ENCODE measurements at places on chromosomes 7 and 10.

DNA sequence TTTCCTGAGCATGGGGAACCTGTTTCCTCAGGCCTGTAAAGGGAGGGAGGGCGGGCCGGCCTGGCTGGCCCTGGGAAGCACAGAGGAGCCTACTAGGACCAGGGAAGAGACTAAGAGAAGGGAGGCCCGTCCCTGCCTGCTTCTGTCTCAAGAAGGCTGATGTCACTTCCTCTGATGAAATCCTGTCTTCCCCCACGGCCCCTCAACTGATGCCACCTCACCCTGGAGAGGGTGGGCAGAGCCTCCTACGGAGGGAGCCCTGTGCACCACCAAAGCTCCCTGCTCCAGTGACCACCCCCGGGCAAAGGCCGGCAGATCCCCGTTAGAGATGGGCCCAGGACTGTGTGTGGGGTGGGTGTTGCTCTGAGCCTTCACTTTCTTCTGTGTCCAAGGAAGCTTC, 1.0 kb upstream of the PILRA start:
- no peak for DNase-seq

- no peak for DNase-seq
These were observed 109.7 kb downstream of the SLIT1 start for GRCh38 chr10:97075961-97076525.

- no peak for DNase-seq
These were observed 1.2 kb downstream of the MARCHF5 start for GRCh38 chr10:92291921-92292845.

DNA sequence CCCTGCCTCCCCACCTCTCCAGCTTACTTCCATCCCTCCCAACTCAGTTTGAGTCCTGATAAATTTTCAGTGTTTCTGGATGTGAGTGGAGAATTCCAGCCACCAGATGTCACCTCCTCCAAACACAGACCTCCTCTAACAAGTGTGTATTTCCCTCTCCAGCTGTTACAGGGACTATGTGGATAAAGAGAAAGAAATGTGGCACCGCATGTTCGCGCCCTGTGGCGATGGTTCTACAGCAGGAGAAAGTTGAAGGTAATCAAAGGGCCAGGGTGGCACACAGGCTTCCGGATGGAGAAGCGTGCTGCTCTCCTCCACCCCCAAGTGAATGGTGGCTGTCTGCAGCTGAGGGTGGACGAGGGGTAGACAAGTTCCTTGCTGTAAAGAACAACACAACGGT, 14.7 kb downstream of the FKBP6 start:
- DNase-seq = no peak

GRCh38 chr10:110388687-110389052, 84.0 kb upstream of the SMNDC1 start:
- DNase-seq = no peak

- no peak for DNase-seq
These were observed 21.8 kb upstream of the EIF5AL1 start for GRCh38 chr10:79490400-79491142.

DNA sequence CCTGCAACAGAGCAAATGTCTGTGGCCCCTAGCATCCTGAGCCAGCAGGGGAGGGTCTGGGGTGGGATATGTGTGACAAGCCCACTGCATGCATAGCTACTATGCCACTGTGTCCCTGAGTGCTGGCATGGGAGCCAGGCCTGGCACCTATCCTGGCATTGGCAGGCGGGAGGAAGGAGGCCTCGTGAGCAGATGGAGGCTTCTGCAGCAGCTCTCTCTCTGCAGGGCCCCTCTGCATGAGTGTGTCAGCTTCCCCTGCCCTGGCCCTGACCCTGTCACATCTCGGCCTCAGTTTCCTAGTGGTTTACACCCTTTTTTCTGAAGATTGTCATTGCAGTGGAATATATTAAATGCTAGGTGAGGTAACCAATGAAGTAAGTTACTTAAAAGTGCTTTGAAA, 13.1 kb upstream of the IMPDH1 start:
- no peak for DNase-seq

GRCh38 chr10:46096446-46096845, 50.4 kb upstream of the MSMB start:
- DNase-seq = no peak

- DNase-seq = no peak
These were observed 4.9 kb upstream of the KLHL7 start for GRCh38 chr7:23100697-23101096.

DNA sequence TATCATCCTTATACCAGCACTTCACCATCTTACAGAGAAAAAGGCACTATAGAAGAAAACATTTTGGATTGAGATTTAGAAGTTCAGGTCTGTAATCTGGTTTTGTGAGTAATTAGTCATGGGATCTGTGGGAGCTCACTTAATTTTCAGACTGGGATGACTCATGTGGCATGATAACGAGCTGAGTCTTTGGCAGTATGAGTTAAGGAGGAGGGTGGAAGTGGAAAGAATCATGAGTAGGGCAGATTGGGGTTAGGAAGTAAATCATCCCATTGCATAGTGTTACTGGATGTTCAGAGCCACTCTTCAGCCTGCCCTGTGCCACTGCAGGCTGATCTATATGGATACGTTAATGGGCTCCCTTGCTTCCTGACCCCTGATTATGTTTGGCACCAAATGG, 64.9 kb downstream of the ZNF92 start:
- DNase-seq = no peak

- peak; percentile 83 for DNase-seq
These were observed 33.4 kb upstream of the PPP3CB start for GRCh38 chr10:73529089-73529832.

- no peak for DNase-seq
These were observed 5.1 kb downstream of the SCART1 start for GRCh38 chr10:133458710-133459453.
